Stimulated activated CD4-positive, alpha-beta T cell treated with anti-CD3 and anti-CD28 coated beads, Interleukin-1b, Interleukin-23, amount 100 ng/mL, for 48 hours (primary cell): ENCODE measurements at places on chromosomes 13 and 19.
A peak's percentile ranks its signal among the peaks of the same experiment; 100 is the strongest.

DNA sequence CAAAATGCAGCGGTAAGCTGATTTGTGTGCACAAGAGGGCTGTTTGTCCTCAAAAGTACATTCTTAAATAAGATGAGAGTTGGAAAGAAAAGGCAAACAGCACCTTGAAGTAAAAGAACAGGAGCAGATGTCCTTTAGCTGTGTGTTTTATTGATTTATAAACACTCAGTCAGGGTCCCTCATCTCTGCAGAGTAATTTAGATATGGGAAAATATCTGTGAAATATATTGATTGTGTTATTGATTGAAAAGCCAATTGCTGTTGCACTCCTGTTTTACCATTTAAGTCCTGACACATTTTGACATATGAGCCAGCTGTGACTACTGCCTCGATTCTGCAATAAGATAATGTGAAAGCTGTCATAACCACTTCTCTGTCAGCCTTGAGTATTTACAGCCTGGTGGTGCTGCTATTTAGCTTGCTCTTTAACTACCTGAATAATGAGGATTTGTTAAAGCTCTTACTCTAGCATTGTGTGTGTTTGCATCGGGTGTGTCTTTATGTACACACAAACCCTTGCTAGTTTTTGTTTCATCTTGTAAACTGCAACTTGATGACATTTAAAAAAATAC lies 550.1 kb downstream of the DACH1 start:
- no peak for DNase-seq

GRCh38 chr13:45865414-45865813 lies 13.9 kb upstream of the SIAH3 start:
- DNase-seq = no peak

GRCh38 chr13:24085662-24086061 lies 74.9 kb upstream of the SPATA13 start:
- DNase-seq = no peak

DNA sequence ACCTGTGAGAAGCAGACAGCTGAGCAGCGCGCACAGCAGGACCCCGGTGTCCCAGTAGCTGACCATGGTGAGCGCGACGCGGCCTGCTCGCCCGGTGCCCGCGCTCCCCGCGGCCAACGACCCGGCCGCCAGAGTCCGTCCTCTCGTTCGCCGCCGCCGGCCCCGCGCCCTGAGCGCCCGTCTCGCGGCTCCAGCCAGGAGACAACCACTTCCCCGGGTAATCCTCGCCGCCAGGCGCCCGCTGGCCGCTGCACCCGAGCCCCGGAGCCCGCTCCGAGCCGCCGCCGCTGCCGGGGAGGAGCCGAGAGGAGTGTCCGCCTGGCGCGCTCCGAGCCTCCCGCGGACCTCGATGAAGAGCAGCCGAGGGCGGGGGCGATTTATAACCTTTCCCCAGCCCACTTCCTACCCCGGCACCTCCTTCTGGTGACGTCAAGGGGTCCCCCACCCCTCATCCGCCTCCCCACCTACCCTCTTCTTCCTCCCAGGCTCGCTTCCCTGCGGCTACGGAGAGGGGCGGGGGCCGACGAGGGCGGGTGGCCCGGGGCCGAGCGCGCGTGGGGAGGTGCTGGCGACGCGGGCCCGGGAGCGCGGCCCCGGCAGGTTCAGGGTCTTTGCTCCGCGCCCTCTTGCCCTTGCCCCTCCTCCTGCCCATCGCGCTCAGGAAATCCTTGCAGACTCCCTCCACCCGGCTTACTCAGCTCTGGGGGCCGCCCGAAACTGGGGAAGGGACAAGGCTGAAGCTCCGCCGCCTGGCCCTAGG lies at the start of gene FLT1:
TSS of gene FLT1 (minus strand) at position 351 of the 760 bp plus-strand sequence. CDS start at position 66, 285 bp downstream.
- DNase-seq = peak; percentile 29

DNA sequence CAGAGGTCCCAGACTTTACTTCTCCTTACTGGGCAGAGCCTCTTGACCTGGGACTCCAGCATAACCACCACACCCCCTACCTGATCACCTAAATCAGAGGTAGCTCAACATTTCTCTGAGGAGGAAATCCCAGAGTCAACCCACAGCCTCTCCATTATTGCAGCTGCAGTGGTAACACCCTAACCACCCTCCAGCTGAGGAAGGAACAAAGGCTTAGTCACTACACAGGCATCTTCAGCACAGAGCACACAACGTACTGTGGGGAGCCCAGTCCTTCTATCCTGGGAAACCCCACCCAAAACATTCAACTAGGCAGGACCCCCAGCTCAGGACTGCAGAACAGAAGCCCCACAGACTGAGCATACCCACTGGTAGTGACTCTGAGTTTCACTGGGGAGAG lies 824.7 kb upstream of the SLITRK5 start:
- no peak for DNase-seq

DNA sequence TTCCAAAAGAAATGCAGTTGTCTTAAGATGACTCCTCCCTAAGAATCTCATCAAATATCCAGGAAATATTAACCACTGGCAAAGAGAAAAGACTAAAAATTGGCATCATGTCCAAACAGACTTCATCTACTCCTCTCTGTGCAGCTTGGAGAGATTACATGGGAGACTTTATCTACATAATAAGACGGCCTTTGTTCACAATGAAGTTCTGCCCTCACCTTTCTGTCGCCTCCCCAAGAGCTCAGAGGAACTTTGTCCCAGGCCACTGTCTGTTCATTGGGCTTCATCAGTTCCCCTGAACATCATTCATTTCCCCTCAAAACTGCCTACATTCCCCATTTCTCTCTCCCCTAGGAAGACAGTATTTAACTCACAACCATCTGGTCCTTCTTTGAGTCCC lies 22.4 kb upstream of the MRI1 start:
- DNase-seq = no peak

GRCh38 chr13:94595950-94596574 lies at the start of gene TGDS:
TGDS (minus strand) TSS chr13:94596152; CDS start chr13:94596136, 16 bp downstream.
- DNase-seq = peak; percentile 90

DNA sequence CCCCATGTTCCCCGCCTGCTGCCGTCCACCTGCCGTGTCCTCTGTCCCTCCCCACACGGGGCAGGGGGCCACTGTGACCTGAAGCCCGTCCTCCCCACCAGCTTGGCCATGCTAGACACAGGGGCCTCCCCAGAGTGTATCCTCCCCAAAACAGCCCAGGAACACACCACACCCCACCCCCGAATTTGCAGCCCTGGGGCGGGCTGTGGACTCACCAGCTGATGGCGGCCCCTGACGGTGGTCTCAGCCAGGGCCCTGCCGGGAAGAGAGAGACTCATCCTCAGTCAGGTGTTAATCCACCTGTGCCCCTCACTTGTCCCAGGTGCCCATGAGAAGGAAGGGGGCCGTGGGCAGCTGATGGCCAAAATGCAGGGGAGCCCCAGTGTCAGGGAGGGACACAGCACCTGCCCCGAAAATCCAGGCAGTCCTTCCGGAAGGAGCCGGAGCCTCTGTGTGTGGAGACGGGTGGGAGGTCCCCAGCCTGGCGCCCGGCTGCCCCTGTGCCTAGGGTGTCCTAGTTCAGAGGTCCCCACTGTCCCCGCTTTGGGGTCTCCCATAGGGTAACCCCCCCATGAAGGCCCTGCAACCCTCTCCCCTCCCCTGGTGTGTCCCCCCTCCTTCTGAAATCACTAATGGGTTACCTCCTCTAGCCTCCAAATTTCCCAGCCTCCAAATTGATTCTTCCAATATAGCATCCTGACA lies 39.3 kb upstream of the TCF3 start:
- no peak for DNase-seq

DNA sequence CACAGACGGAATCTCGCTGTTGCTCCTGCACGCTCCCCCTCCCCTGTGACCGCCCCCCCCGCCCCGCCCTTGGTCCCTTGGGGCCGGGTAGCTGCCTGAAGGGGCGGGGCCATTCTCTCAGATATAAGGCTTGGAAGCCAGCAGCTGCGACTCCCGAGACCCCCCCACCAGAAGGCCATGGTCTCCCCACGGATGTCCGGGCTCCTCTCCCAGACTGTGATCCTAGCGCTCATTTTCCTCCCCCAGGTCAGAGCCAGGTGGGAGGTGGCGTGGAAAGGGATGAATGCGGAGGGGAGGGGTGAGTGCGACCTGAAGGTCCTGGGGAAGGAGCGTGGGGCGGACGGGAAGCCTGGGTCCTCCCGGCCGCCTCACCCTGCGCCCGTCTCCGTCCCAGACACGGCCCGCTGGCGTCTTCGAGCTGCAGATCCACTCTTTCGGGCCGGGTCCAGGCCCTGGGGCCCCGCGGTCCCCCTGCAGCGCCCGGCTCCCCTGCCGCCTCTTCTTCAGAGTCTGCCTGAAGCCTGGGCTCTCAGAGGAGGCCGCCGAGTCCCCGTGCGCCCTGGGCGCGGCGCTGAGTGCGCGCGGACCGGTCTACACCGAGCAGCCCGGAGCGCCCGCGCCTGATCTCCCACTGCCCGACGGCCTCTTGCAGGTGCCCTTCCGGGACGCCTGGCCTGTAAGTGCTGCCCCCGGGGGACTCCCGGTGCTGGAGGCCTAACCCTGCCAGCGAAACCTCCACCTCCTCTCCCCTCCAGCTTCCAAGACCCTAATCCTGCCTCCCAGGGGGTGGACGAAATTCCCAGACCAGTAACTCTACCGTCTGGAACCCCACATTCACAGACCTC lies at the start of gene DLL3:
TSS of gene DLL3 (plus strand) at position 150 of the 845 bp plus-strand sequence. CDS start at position 178, 28 bp downstream.
- DNase-seq = no peak

- no peak for DNase-seq
Measured at GRCh38 chr13:34731486-34731885, 210.6 kb upstream of the NBEA start.

- no peak for DNase-seq
Measured at GRCh38 chr13:97441368-97441767, 7.4 kb downstream of the RAP2A start.

GRCh38 chr13:101925731-101926130 lies 473.3 kb downstream of the ITGBL1 start:
- DNase-seq = no peak

DNA sequence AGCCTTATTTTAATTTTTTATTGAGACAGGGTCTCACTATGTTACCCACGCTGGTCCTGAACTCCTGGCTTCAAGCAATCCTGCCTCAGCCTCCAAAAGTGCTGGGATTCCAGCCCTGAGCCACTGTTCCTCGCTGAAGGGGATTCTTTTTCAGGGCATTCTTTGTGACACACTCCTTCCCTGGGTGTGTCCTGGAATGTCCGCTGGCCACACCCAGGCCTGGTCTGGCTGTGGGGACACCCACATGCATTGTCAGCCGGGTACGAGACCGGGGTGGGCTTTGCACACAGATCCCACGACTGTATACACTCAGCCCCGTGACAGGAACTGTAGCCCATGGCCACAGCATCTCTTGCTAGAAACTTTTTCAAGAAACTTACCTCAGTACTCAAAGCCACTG lies 34.4 kb upstream of the GATAD2A start:
- no peak for DNase-seq

DNA sequence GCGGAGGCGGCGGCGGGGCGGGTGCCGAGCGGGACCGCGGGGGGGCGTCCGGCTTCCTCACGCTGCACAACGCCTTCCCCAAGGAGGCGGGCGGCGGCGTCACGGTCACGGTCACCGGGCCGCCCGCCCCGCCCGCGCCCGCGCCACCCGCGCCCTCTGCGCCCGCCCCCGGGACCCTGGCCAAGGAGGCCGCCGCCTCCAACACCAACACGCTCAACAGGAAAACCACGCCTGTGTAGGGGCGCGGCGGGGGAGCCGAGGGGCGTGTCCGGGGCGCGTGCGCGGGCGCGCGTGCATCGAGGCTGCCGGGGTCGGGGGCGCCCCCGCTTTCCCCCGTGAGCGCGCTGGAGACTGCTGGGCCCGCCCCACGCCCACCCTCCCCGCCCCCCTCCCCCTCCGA lies 8.8 kb upstream of the CACNG6 start:
- no peak for DNase-seq

DNA sequence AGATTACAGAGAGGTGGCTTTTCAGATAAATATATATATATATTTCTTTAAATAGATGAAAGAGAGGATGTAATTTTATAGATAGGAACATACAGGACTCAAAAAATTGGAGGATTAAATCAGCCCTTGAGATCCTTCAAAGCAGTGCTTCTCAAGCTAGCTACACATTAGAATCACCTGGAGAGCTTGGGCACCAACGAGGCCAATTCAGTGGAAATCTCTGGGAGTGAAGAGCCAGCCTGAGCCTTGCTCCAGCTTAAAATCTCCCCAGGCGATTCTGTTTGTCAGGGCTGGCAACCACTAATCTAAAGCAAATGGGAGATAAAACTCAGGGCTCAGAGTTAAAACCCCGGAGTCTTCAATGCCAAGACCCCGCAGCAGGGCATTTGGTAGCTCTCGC lies 15.0 kb upstream of the CLN5 start:
- no peak for DNase-seq
